ENCODE measurements at places on chromosomes 16 and 17. TPM values are rescaled to one million over a fixed set of nuclear protein-coding genes. Genes with fewer than 3 reads are reported as not detected.

KRTAP4-9 gene
- total RNA-seq = not detected

PLCG2 gene
- total RNA-seq = 574 TPM

NQO1 gene
- total RNA-seq = 16.2 TPM

- no peak for DNase-seq
These were observed at the start of gene CETP for GRCh38 chr16:56961851-56962281. Gene CETP, plus strand, starts transcription at chr16:56961950. Its CDS starts 30 bp downstream, at chr16:56961980.

DNA sequence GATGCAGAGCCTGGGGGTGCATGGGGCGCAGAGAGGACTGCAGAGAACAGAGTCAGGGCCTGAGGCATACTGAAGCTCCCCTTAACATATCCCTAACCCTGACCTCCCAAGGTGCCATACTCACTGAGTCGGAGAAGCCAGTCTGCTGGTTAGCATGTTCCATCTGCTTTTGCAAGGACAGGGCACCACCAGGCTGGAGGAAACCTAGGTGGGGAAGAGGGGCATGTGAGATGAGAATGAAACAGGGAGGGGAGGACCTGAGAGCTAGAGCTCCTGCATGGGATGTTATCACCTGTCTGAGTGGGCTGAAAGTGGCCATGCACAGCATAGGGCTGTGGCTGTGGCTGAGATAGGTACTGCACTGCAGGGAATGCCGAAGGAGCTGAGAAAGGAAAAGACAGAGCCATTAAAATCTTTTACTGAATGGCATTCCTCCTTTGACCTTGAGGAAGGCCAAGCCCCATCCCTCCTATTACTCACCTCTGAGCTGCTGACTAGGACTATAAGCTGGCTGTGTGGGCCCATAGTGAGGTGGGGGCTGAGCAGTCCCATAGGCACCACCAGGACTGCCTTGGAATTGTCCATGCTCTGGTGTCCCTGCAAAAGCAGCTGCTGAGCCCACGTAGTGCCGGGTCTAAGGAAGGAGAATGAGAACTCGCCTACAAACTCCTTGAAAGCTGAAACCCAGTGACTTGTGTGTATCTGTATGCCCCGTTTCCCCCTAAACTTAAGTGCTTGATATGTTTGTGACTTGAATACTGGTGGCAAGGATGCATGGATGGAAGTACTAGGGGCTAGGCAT is 1.9 kb downstream of the GPS2 start:
- DNase-seq = peak; percentile 74

GRCh38 chr17:49975531-49975930 is 6.5 kb downstream of the DLX4 start:
- DNase-seq = no peak
